Uterus (tissue), 4 donors: ENCODE measurements at places on chromosomes 5 and 9.

- DNase-seq, result no peak
Observed at GRCh38 chr9:116452634-116453033, 234.5 kb upstream of the TRIM32 start.

DNA sequence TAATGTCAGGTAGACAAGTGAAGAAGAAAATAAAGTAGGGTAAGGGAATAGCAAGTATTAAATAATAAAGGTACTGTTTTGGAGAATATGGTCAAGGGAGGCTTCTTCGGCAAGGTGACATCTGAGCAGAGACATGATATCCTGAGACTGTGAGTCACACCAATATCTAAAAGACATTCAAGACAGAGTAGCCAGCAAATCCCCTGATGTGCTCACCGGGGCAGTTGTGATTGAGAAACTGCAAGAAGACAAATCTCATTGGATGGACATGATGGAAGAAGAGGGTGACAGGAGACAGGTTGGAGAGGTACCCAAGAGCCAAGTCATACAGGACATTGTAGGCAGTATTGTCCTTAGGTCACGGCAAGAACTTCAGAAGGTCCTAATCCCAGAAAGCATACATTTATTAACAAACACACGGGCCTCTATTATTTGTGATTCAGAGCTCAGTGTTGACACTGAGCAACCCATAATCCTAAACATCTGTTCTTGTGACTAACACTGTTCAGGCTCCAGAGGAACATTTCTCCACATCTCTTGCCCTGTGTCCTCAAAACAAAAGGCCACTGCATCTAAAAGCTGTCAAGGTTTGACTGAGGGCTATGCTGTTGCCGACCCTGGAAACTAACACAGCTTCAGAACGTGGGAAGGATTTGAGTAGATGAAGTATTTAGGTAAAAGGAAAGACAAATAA lies 258.7 kb upstream of the CLINT1 start:
- DNase-seq, result no peak

- DNase-seq, result no peak
Observed at GRCh38 chr5:39113354-39113953, 39.3 kb upstream of the RICTOR start.

DNA sequence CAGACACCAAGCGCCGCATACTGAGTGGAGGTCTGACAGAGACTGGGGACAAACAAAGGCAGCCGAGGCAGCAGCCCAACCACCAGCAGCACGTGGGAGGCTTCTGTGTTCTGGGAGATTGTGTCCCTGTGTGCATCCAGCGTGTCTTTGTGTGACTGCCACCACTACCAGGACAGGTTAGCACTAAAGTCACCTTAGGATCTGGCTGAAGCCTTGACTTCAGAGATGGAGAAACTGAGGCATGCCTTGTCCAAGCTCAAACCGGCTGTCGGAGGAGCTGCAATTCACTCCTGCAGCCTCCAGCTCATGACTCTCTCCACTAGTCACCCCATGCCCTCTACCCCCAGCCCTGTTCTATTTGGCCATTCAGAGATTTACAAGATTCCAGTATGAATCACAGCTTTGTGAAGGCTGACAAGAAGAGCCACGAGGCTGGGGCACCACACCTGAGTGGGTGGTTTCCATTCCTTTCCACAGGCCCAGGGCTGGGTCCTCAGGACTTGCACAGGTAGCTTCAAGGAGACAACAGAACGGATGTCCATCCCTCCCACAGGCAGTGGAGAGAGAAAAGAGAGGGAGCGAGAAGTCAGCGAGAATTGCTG lies 69.3 kb downstream of the SHB start:
- DNase-seq, result no peak

DNA sequence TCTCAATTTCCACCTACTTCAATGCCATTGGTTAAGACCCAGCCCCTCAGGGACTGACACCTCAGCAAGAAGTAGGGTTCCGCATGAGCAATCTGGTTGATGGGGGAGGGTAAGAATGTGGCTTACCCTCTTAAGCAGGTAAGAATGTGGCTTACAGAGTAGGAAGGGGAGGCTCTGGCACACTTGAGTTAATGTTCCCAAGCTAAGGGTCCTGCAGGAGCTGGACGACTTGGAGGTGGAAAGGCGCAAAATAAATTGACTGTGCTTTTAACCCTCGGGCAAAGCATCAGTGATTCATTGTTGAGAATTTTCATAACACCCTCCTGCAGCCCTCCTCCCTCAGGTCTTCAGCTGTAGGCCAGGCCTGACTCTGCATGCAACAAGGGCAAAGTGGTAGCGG lies 24.9 kb upstream of the ADRA1B start:
- no peak for DNase-seq

DNA sequence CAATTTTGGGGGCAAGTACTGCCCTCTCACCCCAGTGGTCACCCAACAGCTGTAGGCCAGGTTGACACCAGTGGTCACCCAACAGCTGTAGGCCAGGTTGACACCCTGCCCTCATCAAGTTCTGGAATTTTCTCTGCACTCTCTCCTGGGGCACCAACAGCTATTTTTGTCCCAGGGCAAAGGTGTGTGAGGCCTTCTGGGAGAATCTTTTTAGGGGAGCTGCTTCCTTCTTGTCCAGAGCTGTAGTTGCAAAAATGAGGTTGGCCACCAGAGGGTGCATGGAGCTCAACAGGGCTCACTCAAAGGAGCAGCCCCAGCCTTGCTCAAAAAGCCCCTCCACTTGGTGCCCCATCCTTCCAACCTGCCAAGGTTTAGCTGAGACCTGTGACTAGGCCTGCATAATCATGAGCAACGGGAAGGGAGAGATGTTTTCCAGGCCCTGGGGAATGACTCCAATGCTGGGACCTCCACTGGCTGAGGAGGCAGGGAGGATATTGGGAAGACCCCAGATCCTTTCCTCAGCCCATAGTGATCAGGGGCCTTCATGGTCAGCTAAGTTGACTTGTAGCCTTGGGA lies 10.6 kb upstream of the P4HA2 start:
- peak; percentile 88 for DNase-seq
